Inflammatory macrophage (primary cell): ENCODE measurements at places on chromosomes 1 and 21.

DNA sequence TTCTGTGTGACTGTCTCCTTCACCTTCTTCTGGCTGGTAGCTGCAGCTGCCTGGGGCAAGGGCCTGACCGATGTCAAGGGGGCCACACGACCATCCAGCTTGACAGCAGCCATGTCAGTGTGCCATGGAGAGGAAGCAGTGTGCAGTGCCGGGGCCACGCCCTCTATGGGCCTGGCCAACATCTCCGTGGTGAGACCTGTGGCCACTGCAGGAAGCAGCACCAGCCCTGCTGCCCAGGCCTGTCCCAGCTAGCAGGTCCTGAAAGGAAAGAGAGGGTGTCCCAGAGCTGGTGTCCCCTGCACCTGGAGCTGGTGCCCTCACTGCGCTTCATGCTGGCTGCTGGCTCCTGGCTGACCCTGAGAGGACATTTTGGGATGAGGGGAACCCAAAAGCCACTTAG is 5.9 kb upstream of the ATXN7L2 start:
- peak; percentile 17 for DNase-seq

- no peak for DNase-seq
Observed at GRCh38 chr1:112520166-112520565, 11.4 kb downstream of the WNT2B start.

GRCh38 chr1:88375977-88376376 is 308.1 kb upstream of the PKN2 start:
- no peak for DNase-seq

GRCh38 chr1:19625291-19625937 is 18.7 kb upstream of the NBL1 start:
- no peak for DNase-seq

GRCh38 chr1:245984390-245985155 is 522.5 kb downstream of the SMYD3 start:
- DNase-seq, result no peak

DNA sequence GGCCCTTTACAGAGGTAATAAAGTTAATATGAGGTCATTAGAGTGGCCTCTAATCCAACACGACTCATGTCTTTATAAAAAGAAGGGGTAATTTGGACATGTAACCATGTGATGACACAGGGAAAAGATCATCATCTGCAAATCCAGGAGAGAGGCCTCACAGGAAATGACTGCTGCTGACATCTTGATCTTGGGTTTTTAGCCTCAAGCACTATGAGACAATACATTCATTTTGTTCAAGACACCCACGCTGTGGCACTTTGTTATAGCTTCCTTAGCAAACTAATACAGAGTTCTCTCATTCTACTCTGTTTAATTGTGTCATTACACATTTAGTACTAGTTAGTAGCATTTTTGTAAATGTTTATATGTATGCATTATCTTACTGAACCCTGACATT is 64.0 kb upstream of the RUNX1 start:
- no peak for DNase-seq

GRCh38 chr1:232872738-232873137 is 67.5 kb downstream of the MAP10 start:
- no peak for DNase-seq

DNA sequence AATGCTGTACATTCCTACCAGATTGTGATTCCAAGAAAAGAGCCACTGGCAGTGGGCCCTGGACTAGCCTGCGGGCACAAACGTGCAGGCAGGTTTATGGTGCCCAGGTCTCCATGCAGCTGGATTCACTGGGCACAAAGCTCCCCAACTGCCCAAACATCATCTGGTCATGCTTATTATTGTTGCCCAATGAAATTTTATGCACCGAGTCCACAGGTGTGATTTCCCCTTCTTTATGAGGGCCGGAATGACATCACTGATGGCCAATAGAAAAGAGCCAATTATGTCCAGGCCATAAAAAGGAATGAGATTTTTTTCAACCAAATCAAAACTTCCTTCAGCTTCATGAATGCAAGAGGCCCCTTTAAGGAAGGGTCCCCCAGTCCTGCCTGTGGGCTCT is 66.2 kb downstream of the ERI3 start:
- no peak for DNase-seq

DNA sequence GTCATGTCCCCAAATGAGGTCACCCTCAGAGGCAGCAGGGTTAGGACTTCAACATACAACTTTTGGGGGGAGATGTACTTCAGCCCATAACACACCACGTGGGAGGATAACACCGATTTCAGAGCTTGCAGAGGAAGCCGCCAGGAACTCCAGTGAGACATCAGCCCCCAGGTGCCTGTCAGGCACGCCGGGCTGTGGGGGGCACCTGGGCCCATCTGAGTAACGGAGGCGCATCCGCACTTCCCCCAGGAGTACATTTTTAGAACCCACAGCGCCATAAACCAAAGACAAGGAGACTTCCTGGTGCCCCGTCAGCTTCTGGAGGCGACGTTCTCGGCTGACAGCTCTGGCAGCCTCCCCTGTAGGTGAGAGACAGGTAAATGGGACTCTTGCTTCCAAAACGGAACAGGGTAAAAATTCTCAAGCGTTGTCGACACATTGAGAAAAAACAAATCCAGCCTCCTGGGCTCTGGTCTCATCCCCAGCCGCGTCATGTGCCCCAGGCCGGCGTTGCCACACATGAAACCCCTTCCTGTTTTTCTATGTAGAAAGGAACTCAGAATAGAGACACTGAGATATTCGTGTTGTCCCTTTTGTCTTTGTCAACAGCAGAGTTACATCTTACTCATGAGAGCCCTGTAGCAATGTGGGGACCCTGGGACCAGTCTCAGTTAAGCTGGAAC is 93.3 kb downstream of the PDE9A start:
- DNase-seq, result peak; percentile 90

DNA sequence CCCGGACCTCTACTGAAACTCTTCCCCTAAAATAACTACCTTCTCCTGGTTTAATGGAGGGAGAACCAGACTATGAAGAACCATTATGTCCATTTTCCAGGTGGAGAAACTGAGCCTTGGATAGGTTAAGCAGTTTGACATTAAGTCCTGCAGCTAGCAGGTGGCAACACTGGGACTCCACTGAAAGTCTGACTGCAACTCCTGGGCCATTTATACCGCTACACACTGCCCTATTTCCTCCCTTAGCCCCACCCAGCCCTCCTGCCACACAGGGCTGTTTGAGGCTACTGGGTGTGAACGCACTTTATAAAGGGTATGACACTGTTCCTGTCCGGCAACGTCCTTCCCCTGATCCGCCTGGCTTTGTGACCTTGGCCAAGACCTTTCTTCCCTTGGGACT is 511 bp upstream of the INPP5B start:
- peak; percentile 32 for DNase-seq

DNA sequence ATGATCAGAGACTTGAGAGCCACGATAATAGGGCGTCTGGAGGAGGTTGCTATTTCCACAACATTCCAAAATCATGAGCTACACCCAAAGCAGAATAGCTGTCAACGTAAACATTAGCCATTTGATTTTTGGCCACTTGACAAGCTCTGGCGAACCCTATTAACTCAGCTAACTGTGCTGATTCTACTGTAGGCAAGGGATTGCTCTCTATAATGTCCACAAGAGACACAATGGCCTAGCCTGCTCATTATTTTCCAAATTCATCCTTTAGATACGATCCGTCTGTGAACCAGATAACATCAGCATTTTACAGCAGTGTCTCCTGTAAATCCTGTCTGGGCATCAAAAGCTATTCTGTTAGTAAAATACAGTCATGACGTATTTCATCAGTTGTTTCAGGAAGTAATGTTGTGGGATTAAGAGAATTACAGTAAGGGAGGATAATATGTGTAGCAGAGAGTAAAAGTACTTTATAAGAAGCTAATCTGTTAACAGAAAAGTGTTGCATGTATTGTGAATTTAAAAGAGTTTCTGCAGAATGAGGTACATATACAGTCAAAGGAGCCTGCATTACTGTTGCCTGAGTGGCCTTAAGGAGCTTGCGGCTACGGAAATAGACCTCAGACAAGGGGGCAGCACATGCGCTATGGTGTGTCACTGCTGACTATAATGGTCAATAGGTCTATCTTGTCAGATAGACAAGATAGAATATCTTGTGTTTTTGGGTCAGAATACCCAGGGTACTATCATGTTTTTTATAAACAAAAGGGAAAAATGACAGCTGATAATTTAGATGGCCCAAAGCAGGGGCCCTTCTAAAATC is 44.9 kb upstream of the TINAGL1 start:
- DNase-seq, result no peak

GRCh38 chr1:203763505-203763904 is 1.5 kb upstream of the LAX1 start:
- no peak for DNase-seq

DNA sequence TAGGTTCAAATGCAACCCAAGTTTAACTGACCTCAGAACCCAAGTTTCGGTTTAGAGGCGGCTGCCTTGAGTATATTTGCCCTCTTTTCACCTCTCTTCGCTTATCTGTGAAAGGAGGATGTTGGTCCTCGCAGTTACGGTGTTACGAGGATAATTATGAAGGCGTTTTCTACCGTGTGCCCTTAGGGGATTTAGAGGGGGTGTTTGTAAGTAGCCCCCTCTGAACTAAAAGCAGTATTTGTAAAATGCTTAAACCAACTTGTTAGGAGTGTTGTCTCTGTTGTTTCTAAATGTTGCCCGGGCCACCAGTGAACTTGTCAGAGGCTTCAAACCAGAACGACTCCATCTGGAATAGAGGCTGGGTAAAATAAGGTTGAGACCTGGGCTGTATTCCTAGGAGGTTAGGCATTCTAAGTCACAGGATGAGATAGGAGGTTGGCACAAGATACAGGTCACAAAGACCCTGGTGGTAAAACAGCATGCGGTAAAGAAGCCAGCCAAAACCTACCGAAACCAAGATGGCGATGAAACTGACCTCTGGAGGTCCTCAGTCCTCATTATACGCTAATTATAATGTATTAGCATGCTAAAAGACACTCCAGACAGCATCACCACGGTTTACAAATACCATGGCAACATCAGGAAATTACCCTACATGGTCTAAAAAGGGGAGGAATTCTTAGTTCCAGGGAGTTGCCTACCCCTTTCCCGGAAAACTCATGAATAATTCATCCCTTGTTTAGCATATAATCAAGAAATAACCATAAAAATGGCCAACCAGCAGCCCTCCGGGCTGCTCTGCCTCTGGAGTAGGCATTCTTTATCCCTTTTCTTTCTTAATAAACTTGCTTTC is 1.0 kb upstream of the PSRC1 start:
- DNase-seq, result no peak

GRCh38 chr21:37877171-37877570 is 39.1 kb downstream of the KCNJ6 start:
- DNase-seq, result no peak

DNA sequence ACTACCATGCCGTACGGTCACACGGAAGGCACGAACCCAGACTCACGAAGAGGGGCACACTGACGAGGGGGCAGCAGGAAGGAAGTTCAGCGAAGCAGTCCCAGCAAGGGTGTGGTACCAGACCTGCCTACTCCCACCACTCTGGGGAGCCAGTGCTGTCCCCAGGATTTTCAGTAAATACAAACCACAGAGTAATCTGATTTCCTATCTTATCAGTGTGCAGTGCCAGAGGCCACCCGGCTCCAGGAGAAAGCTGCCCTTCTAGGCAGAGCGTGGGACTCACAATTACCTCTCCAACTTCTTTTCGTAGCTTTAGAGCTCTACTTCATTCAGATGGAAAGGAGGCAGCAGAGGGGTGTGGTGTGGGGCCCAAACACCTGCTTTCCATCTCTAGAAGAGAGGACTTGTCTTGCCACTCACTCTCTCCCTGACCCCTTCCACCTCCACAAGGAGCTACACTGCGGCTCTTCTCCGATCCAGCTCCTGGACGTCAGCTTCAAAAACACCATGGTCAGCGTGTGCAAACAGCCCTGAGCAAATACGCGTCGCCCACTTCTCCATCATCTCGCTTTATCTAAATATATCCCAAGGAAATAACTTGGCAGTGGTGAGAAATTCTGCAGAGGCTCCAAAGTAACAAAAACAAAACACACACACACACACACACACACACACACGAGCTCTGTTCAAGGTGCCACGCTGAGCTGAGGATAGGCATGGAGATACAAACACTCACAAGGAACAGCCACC is 98.5 kb downstream of the MRPL37 start:
- no peak for DNase-seq

DNA sequence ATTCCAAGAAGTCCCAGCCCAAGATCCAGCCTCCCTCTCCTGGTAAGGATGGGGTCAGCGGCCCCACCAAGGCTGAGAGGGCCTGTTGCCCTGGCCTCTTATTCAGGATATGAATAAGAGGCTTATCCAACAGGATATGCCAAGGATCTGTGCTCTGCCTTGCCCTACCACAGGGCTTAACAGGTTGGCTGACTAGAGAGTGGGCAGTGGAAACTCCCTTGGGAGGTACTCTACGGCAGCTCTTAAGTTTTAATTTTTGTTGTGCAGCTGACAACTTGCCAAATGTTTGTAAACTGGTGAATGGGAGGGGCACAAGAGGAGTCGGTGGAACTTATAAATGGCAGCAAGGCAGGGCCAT is 16.5 kb upstream of the PIGV start:
- DNase-seq, result no peak

DNA sequence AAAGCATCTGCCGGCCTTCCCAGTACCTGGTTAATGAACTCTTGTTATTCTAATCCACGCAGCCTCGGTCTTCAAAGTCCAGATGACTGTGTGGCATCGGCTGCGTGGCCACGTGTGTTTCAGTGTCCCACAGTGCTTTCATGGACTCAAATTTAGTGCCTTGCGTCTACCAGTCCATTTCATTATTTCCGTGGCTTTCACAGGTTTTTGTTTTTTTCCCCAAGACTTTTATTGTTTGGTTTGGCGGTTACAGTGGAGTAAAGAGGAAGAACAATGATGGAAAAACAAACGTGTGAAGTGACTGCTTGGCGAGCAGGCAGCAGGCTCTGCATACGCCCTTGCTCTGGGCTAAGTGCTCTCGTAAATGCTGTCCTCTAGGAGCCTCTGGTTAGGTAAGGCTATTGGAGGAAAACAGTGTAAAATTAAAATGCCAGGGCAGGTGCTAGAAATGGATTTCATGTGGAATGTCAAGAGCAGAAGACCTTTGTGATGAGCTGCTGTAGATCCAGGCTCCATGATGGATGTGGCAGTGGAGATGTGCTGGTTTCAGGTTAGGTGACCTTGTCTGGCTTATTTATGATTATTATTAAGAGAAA is 536.3 kb downstream of the KIF26B start:
- DNase-seq, result no peak

GRCh38 chr1:100657876-100658715 is 61.4 kb upstream of the VCAM1 start:
- DNase-seq, result no peak
